ENCODE measurements at places on chromosomes 7 and 10.
A peak's percentile ranks its signal among the peaks of the same experiment; 100 is the strongest.

GRCh38 chr7:130009848-130010688, 41.1 kb downstream of the ZC3HC1 start:
- no peak for DNase-seq

- no peak for DNase-seq
These were observed 15.6 kb upstream of the CXCL12 start for GRCh38 chr10:44400541-44400940.

DNA sequence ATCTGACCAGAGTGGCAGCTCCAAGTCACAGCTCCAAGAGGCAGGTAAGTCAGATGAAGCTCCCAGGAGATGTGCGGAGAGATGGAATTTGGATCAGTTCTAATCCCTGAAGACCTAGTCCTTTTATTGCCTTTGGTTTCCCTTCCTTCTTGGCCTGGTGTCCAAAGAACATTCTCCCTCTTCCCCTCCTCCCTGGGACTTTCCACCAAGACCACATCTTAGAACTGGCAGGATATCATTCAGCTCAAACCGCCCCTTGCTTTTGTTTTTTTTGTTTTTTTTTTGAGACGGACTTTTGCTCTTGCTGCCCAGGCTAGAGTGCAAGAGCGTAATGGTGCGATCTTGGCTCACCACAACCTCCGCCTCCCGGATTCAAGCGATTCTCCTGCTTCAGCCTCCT, 190.8 kb downstream of the GFRA1 start:
- DNase-seq: no peak

GRCh38 chr10:132354356-132355094, 22.5 kb downstream of the LRRC27 start:
- DNase-seq: no peak

GRCh38 chr7:28551331-28551730, 139.0 kb downstream of the CREB5 start:
- no peak for DNase-seq

DNA sequence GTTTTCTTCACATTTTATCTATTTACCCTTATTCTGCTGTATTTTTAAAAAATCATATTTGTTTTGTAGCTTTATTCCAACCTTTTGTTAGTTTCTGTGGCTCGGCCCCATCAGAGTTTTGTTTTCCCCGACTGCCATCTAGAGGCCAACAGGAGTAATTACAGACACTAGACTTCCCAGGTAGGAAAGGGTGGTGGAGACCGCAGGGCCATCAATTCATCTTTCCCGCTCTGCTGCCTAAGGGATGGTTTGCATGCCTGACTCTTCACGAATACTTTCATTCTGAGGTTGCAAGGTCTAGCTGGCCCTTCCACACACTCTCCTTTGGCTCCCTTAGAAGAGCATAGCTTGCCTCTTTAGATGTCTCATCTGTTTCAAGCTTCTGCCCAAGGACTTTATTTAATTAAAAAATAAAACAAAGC, 38.3 kb downstream of the LYZL2 start:
- DNase-seq: peak; percentile 30

DNA sequence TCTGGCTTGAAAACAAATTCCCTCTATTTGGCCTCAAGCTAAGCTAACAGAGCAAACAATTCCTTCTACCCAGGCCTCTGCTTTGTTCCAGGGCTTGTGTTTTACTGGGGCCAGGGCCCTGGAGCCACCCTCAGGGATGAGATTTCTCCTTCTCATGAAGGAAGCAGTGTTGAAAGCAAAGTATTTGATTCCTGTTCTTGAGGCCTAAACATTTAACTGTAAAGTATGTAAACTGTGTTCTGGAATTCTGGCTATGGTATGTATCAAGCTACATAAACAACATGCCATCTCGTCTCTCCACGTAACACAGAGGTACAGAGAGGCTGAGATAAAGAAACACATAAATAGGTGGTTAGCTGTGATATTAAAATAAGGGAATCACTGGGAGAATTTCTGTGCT, 81.8 kb downstream of the HERPUD2 start:
- DNase-seq: no peak

DNA sequence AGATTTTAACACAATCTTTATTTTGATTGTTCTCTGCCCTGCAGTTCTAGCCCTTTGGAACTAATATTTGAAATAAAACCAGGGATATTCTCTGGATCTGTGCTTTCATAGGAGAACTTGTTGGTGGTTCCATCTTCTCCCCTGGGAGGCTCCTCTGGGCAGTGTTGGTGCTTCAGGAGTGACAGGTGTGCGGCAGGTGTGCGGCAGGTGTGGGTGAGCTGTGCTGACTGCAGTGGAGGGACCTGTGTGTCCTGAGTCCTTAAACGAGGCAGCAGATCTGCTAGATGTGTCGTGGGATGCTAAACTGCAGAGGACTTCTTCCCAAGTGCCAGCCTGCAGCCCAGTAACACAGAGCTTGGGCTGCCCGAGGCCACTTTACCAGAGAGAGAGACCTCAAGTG, 98.4 kb downstream of the LYZL1 start:
- DNase-seq: no peak

DNA sequence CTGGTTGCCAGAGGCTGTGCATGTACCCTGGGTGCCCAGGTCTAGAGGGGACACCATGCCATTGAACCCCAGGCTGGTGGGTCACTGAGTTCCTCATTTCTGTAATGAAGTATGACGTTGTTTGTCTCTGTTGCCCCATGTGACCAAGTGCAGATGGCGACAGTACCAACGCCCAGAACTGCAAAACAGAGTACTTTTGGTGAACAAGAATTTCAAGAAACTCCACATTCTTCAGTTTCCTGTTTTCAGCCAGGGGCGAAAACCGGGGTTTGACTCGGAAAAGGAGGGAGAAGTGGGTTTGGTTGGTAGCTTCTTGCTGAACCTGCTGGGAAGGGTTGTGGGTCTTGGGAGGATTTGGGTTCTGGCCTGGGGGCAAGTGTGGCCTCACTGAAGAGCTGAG, 18.2 kb downstream of the CYP17A1 start:
- DNase-seq: no peak

- no peak for DNase-seq
These were observed 80.3 kb upstream of the UCN3 start for GRCh38 chr10:5284311-5285057.

GRCh38 chr7:114952296-114952695, 30.4 kb downstream of the MDFIC start:
- DNase-seq: no peak

DNA sequence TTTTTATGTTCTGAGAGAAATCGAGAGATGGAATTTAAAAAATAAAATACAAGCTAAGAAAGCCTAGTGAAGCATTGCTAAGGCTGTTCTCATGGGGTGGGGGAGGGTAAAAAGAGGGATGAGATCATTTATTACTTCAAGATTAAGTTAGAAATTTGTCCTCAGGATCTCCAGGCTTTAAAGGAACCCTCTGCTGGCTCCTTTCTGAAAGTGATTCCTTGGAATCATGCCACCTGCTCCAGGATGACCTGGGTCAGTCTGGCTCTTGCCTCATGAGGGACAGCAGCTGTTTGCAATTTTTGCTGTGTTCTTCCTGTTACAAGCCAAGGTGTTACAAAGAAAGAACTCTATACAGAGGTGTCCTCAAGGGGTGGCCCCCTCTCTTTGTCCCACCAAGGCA, 69.8 kb downstream of the CDK1 start:
- DNase-seq: no peak

DNA sequence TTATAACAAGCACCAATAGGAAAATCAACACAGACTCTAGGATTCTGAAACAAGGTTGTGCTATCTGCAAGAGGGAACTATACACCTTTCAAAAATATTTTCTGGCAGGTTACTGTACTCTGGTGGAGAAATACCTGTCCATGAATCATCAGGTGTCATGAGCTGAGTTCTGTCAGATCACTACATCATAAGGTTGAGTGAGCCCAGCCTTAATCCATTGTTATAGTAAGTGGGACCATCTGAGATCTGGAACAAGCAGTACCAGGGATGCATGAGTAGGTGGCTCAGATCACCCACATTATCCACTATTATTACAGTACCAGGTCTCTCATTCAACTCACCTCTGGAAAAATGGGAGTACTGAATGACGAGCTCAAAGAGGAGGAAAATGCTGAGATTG, 212.4 kb downstream of the DGKI start:
- no peak for DNase-seq

DNA sequence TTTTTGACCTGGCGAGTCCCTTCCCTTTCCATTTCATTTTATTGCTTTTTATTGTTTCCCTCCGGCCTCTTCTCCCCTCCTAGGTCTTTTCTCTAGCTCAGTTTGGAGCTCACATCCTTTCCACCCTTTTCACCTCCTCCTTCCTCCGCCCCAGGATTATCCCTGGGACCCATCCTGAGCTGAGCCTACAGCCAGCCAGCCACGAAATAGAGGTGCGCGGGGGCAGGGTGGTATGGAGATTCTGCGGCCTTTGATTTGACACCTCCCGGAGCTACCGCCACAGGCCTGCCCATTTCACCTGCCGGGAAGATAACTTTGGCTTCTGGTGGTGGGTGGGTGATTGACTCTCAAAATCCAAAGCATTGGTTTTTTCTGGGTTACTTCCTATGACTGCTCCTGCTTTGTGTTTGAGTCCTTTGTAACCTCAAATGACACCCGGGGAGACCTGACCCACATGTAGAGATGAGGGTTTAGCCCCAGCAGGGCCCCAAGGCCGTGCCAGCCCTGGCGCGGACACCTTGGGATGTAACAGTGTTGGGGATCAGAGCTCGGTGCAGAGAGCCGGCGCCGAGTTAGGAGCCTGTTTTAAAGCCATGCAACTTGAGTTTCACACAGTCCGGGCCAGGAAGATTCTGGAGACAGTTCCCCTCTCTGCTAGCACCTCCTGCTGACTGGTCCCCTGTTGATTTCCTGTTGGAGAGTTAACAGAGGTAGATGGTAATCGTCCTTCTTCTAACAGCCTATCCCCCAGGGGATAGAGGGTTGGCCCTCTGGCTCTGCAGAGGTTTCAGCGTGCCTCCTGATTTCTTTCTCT, 1.5 kb downstream of the DUSP5 start:
- DNase-seq: no peak

DNA sequence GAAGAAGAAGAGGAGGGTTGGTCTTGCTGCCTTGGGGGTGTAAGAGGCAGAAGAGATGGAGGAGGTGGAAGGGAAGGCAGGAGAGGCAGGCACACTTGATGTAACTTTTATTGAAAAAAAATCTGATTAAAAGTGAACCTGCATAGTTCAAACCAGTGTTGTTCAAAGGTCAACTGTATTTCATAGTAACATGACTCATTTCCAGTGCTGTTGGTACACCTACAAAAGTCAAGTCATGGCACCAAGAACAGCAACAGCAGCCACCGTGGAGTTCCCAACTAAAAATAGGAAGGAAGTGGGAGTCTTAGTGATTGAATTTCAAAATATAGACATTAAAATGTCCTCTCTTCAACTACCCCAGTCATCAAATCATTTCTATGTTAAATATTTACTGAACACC, 88.5 kb downstream of the CTNNA3 start:
- no peak for DNase-seq

GRCh38 chr7:2146676-2147472, 85.9 kb downstream of the MAD1L1 start:
- no peak for DNase-seq

GRCh38 chr10:48258105-48258504, 16.4 kb downstream of the FRMPD2 start:
- no peak for DNase-seq

GRCh38 chr10:2641028-2641427, 426.3 kb upstream of the PFKP start:
- DNase-seq: no peak

DNA sequence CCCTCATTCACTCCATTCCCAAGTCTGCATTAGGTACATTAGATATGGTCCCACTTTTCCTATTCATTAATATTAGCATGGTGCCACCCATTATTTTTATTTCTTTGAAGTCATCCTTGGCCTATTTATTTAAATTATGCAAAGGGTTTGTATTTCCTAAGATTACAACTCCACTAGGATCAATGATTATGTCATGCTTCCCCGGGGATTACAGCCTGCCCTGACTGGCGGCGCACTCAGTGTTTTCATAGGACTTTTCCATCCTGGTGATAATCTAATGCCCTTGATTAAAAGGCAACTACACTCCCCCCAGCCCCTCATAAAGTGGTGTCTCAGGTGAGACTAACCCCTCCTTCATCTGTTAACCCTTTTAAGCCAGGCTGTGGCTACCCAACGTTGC, 187.2 kb downstream of the POU6F2 start:
- no peak for DNase-seq

DNA sequence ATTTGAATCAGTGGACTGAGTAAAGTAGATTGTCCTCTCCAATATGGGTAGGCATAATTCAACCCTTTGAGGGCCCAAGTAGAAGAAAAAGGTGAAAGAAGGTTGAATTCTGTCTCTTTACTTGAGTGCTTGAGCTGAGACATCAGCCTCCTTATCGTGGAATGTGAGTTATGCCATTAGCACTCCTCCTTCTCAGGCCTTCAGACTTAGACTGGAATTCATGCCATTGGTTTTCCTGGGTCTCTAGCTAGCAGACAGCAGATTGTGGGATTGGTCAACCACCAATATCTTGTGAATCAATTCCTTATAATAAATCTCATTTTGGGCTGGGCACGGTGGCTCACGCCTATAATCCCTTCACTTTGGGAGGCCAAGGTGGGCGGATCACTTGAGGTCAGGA, 89.2 kb downstream of the CUL2 start:
- no peak for DNase-seq

DNA sequence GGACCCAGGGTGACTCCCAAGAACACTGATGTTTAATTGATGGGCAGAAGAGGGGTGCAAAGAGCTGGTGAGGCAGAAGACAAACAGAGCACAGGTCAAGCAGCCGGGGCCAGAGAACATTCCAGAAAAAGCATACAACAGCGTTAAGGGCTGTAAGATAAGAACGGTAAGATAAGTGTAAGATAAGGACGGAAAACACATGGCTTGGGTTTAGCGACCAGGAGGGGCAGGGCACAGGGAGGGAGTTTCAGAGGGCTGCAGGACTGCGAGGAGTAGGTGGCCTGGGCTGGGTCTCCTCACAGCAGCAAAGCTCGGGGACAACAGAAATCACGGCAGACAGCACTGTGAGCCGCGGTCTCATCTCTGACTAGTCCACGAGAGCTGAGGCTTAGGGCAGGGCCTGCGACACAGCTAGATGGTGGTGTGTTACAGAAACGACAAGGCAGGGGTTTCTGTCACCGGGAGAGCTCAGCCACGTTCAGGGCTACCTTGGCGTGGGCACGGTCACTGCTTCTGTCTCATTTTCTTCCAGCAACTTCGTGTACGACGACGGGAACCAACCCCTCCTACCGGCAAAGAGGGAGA, 24.6 kb downstream of the BRI3 start:
- DNase-seq: no peak

DNA sequence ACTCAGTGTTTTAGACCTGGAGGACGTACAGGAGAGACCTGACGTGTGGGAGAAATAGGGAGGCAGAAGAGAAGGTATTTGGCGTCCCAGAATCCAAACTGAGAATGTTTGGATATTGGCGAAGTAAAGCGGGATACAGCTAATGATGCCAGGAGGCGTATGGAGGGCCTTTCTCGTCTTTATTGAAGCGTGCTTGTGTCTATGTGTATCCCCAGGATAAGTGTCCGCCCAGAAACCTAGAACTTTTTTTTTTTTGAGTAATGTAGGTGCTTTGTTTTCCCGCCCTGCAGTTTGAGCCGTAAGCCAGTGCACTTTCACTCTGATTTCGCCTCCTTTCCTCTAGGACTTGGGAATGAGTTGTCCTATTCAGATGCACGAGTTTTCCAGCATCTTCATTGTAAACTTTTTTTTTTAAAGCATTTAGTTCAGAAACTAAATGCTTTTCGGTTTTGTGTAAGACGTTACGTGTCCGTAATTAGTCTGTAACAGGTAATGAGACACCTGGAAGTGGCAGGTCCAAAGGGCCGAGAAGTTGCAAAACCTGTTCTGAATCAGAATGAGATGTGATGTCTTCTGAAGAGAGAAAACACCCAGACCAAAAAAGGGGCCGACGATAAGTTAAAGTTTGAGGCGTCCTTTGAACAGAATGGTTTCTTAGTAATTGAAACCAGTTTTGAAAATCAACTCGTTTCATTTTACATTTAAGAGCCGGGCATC, 746 bp downstream of the ARL5B start:
- DNase-seq: no peak
